NCI-H1105 (cell line): ENCODE measurements at places on chromosomes 16 and 17.

GRCh38 chr16:66604376-66605176 lies at the start of gene CMTM3:
Gene CMTM3, plus strand, starts transcription at chr16:66604704. Its CDS starts 102 bp downstream, at chr16:66604806.
- DNase-seq, result no peak

GRCh38 chr16:85149776-85150175 lies 37.5 kb upstream of the CIBAR2 start:
- DNase-seq, result no peak

- DNase-seq, result no peak
Observed at GRCh38 chr17:77892031-77892430, 66.5 kb upstream of the TNRC6C start.

DNA sequence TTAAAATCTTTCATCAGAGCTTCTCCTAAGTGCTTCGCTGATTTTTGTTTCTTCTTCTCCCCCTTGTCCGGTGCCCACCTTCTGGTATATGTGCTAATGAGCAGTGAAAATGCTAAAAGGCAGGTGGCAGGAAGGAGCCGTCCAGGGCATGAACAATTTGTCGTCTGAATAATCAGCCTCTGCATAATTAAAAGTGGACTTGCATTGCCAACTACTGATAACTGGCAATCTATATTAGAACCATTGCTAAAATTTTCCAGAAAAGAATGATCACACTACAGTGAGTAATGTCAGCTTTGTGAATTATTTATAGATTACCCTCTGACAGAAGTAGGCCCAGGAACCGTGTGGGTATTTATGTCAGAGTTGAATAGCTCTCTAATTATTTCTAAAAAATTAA lies 28.1 kb downstream of the SERPINF1 start:
- no peak for DNase-seq

DNA sequence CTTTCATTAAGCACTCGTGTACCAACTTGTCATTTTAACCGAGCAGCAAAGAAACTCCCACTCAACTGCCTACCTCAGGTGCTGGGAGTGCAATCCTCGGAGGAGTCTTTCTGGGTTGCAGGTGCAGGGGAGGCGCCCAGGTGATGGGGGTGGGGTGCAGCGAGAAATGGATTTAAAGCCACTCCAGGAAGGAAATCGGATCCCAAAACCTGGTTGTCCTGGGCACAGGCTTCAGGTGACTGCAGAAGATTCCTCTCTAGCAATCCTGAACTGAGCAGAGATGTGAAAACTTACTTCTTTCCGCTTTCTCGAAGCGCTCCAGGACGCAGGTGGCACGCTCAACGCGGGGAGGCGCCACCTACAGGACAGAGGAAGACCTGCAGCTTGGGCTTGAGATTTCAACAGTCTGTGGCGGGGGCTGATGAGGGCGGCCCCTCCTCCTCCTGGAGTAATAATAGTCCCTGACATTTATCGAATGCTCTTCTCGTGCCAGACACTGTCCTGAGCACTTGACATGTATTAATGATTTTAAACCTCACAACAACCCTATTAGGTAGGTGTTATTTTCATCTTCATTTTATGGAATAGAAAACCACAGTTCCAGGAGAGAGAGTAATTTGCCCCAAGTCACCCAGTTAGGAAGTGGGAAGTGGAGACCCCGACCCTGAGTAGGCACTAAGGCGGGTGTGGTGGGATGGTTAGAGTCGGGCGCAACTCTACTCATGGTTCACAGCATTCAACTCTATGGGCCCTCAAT lies 27.2 kb upstream of the SKAP1 start:
- peak; percentile 51 for DNase-seq

GRCh38 chr17:8680466-8681169 lies 50.1 kb upstream of the MYH10 start:
- no peak for DNase-seq

GRCh38 chr17:70582777-70583176 lies 413.4 kb downstream of the KCNJ2 start:
- DNase-seq, result no peak

GRCh38 chr17:1484676-1485422 lies 7.6 kb downstream of the MYO1C start:
- peak; percentile 37 for DNase-seq

DNA sequence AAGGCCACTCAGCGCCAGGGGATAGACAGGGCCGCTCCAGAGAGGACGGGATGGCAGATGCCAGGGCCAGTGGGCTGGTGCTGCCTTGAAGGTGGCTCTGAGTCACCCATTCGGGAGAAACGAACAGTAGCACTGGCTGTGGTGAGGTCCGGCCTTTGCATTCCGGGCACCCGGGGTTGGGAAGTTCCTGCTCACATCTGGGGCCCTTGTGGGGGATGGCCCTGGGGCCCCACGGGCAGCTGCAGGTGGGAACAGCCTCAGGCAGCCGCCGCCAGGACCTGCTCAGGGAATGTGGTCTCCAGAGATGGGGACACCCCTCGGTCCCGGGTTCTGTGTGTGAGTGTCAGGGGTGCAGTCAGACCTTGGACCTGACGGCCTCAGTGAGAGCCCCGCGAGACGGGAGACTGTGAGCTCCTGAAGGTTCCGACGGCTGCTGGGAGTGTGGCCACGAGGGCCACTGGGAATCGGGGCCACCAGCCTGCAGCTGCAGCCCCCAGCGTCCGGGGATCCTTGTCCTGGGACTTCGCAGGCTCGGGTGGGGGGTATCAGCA lies 1.4 kb downstream of the CBFA2T3 start:
- DNase-seq, result no peak

GRCh38 chr17:57468932-57469775 lies 212.8 kb downstream of the MSI2 start:
- DNase-seq, result no peak

- DNase-seq, result peak; percentile 17
Observed at GRCh38 chr16:1331712-1332617, 1.5 kb upstream of the BAIAP3 start.

GRCh38 chr16:63896383-63897109 lies 1225.3 kb downstream of the CDH11 start:
- no peak for DNase-seq

DNA sequence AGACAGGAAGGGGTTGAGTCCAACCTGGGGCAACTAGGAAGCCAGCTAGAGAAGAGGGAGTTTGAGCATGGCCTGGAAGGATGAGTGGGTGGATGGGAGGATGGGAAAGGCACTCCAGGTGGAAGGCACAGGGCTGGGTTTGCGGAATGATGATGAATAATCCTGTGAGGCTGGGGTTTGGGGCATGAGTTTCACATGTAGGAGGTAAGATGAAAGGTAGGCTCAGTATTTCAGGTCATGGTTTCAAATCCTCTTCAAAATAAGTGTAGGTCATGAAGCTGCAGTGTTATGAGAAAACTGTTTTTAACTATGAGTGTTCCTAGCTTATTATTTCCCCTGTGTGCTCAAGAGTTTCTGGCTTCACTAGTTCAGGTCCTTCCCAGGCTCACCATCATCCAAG lies 130.3 kb downstream of the SKAP1 start:
- DNase-seq, result no peak

GRCh38 chr17:77863814-77864161 lies 94.7 kb upstream of the TNRC6C start:
- DNase-seq, result no peak

GRCh38 chr16:4674926-4675530 lies 18.3 kb upstream of the NUDT16L1 start:
- no peak for DNase-seq

- DNase-seq, result no peak
Observed at GRCh38 chr17:58309918-58310259, 18.7 kb downstream of the TSPOAP1 start.

DNA sequence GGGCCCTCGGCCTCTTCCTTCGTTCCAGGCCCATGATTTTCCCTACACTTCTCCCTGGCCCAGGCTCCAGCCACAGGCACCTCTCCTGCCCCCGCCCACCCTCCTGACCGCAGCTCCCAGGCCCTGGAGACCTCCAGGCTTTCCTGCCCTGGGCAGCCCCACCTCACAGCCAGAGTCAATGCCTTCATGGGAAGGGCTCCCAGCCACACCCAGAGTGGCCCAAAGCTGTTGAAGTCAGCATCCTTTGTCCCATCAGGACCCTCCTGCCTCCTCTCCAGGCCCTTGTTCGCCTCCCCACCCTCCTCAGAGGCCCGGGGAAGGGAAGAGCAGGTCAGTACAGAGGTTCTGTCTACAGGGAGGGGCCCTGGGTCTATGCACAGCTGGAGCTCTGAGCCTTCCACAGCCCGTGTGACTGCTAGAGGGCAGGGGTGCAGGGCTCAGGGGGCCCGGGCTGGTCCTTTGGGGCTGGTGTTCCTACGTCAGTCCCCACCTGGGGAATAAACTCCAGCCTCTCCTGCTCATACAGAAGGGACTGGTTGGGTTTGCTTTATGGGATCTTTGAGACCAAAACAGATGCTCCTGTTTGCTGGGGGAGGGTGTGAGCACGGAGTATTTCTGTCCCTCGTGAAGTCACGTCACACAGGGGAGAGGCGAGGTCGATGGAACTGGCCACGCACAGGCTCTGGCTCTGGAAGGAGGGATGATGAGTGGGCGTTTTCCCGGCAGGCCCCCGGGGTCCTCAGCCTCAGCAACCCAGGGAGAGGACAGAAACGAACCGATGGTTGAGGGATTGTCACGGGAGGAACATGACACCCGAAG lies 20.3 kb downstream of the TRARG1 start:
- DNase-seq, result no peak

GRCh38 chr16:70804153-70804733 lies 3.3 kb upstream of the VAC14 start:
- DNase-seq, result no peak

DNA sequence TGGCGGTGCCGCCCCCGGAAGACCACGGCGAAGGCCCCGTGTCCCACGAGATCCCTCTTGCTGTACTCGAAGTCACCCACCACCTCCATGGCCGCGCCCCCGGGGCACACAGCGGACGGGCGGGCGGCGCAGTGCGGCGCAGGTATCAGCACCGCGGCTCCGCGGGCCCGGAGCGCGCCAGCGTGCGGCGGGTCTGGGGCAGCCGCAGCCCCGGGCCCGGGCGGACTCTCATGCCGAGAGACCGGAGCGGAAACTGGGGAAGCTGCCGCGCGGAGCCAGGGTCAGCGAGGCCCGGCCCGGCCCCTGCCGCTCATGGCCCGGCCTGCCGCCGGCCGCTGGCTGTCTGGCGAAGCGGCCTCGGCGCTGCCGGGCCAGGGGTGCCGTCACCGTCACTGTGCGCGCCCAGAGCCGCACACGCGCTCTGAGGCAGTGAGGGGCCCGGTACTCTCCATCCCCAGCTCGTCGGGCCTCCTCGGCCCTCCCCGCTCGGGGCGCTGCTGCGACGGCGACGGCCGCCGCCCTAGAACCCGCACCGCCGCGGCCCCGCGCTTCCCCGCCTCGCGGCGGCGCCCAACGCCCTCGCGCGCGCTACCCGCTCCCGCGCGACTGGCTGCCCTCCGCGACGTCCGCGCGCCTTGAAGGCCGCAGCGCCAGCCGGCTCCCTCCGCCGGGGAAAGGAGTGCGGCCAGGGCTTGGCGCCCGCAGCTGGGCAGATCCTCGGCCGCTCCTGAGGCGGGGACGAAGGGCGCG lies at the start of gene ULK2:
ULK2 (minus strand) TSS at position 608 of the 750 bp plus-strand sequence; CDS start at position 89, 519 bp downstream.
- peak; percentile 45 for DNase-seq

- no peak for DNase-seq
Observed at GRCh38 chr17:64993867-64994266, 62.7 kb downstream of the GNA13 start.

DNA sequence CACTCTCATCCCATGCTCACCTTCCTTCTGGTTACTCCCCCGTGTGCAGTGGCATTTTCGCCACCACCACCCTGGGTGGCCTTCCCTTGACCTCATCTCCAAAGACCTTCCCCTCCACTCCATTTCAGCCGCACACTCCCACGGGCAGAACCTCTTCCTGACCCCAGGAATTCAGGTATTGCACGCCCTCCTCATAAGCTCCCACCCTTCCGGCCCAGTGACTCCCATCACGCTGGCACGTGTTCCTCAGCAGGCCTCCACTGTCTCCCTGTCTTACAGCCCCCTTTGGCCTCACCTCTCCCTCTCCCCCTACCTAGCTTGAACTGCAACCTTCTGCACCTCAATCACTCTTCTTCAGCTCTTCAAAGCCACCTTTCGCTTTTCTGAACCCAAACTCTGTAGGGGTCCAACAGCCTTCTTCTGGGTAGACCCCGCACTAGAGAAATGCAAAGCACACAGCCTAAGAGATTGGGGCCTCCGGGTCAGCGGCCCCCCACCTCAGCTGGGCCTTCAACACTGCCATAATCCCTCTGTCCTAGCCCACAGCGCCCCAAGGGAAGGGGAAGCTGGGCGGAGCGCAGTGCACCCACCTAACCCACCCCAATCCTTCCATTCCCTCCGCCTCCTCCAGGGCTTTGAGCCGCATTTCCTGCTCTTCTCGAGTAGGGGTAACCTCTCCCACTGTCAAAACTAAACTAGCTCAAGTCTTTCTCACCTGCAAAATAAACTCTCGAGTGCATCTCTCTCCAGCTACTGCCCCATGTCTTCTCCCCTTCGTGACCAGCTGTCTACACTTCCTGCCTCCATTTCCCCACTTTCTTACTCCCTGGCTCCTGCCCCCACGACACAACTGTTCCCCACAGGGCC lies 1.7 kb upstream of the TMEM97 start:
- no peak for DNase-seq

GRCh38 chr17:17851103-17852002 lies 14.6 kb upstream of the SREBF1 start:
- DNase-seq, result no peak

GRCh38 chr16:12354296-12354833 lies 377.8 kb downstream of the SNX29 start:
- no peak for DNase-seq

DNA sequence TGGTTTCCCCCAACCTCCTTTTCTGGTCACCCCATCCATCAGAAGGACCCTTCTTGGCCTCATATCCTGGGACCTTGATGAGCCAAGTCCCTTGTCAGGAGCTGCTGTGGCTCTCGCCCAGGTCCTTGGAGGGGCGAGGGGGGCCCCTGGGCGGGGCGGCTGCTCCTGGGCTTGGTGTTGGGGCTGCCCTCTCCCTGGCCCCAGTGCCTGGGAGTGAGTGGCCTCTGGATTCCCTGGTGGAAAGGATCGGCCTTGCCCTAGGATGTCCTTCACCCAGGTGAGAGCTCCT lies 6.2 kb upstream of the NOTUM start:
- DNase-seq, result no peak

GRCh38 chr17:10698096-10698818 lies 863 bp downstream of the ADPRM start:
- DNase-seq, result no peak

DNA sequence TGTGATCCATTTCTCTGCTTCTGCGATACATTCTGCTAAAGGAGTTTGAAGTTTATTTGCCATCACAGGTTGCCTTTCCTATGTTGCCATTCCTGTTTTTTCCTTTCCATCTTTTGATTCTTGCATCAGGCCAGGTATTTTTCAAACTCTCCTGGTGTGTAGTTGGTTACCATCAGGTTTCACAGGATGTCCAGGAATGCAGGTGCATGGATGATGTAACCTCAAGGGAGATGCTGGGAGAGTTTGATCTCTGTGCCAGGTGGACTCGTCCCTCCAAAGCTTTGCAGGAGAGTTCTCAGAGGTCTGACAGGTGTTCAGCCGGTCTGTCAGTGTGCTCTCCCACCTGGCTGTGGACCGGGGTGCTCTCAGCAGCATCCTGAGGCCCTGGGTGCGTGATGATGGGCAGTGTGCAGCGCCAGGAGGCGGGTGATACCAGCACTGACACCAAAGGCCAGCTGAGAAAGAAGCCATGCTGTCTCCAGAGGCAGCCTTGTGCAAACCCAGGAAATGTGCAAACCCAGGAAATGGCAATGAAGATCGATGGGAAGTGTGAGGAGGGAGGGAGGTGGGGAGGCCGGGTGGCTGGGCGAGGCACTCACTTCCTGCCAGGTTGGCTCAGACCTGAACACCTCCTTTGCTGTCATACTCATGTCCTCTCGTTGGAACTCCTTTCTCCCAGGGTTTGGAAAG lies 1.7 kb downstream of the ATP2C2 start:
- no peak for DNase-seq

GRCh38 chr17:45931677-45932076 lies 37.3 kb downstream of the MAPT start:
- no peak for DNase-seq

GRCh38 chr16:28617874-28618273 lies 8.0 kb upstream of the SULT1A1 start:
- DNase-seq, result no peak
